Stimulated activated CD4-positive, alpha-beta T cell treated with anti-CD3 and anti-CD28 coated beads, Interleukin-1b, Interleukin-23, amount 100 ng/mL, for 48 hours (primary cell): ENCODE measurements at places on chromosomes 5 and 9.

DNA sequence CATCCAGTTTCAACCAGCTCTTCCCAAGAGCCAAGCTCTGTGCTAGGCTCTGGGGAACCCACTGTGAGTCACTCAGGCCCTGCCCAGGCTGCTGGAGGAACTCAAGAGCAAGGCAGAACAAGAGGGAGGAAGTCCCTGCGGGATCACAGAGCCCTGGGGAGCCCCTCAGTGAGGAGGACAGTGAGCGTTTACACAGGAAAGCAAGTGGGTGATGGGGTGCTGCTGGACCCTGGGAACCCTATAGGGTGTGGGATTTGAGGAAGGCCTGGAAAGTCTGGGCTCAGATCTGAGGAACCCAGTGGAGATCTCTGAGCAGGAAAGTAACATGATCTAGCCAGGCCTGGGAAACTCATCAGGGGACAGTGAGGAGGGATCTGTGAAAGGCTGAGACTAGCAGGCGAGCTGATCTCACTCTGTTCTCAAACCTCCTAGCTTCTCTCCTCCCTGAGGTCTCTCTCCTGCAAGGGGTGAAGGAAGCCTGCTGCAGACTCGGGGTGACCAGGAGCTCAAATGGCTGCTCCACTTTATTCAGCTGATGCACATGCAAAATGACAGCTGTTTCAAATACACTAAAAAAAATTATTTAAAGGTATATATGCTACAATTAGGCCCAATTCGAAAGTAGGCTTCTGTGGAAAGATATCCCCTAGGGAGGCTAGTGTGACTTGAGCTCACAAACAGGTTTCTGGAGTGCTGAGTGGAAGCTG lies 70.0 kb downstream of the SHB start:
- no peak for DNase-seq

GRCh38 chr9:133932181-133932580 lies 59.9 kb downstream of the VAV2 start:
- no peak for DNase-seq

GRCh38 chr9:8251566-8251965 lies 452.0 kb upstream of the DMAC1 start:
- DNase-seq, result no peak

GRCh38 chr9:100926366-100926765 lies 102.2 kb upstream of the PLPPR1 start:
- DNase-seq, result no peak

- peak; percentile 31 for DNase-seq
Measured at GRCh38 chr9:124218438-124218982, 39.2 kb upstream of the NEK6 start.

DNA sequence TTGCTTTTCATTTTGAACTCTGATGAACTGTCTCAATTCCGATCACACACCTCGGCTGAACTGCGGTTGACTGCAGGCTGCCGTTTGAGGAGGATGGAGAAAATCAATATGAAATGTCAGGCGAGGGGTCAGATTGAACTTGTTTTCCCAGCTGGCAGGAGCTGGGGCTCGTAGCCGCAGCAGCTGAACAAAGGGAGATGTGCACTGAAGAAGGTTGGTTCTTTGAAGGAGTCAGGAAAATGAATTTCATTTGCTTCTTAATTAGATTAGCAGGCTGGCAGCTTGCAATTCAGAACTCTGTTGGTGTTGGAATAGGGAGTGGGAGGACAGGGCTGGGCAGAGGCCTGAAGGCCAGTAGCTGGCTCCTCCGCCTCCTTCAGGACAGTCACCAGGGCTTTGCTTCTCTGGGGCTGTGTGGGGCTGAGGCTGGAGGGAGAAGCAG lies 117.4 kb upstream of the GPR151 start:
- no peak for DNase-seq

DNA sequence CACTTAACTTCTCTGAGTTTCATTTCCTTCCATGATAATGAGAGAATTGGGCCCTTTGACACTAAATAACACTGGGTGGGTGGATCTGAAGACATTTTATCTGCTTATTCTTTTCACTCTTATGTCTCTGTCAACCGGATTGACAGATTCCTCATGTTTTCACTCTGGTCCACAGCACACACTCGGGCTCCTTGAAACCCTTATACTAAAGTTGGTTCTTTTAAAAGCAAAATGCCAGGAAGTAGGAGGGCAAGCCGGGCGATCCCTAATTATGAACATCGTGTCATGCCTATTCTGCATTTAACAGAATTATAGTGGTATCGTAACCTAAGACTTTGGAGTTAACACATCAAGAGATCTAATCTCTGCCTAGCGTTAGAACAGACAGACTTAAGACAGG lies 28.2 kb upstream of the CREBRF start:
- DNase-seq, result no peak

GRCh38 chr5:91998774-91999173 lies 615.7 kb upstream of the ARRDC3 start:
- no peak for DNase-seq

DNA sequence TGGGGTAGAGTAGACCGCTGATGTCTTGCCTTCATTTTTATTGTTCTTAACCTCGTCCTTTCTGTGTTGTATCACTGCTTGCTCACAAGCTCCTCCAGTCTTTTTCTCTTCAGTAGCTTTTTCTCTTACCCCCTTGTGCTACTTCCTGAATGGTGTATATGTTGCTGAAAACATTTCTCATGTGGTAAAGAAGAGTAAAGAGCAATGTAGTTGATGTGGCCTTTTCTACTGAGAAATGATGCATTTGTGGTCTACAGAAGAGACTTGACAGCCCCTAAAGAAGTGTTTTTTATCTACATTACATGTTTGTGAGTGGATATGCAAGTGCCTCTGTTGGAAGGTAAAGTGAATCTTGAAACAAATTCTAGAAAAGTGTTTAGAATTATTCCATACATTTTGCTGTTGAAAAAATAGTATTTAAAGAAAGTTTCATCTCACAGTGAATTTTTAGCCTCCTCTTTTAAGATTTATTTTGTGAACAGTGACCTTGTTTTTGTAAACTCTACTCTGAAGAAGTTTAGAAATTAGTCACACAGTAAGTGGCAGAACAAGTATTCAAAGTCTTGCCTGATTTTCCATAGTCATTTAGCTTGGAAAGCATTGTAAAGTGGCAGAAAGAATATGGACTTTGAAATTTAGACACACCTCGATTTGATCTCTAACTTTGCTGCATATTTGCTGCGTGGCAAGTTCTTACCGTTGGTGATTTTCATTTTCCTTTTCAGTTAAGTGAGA lies 17.4 kb downstream of the CDC42SE2 start:
- DNase-seq, result no peak

DNA sequence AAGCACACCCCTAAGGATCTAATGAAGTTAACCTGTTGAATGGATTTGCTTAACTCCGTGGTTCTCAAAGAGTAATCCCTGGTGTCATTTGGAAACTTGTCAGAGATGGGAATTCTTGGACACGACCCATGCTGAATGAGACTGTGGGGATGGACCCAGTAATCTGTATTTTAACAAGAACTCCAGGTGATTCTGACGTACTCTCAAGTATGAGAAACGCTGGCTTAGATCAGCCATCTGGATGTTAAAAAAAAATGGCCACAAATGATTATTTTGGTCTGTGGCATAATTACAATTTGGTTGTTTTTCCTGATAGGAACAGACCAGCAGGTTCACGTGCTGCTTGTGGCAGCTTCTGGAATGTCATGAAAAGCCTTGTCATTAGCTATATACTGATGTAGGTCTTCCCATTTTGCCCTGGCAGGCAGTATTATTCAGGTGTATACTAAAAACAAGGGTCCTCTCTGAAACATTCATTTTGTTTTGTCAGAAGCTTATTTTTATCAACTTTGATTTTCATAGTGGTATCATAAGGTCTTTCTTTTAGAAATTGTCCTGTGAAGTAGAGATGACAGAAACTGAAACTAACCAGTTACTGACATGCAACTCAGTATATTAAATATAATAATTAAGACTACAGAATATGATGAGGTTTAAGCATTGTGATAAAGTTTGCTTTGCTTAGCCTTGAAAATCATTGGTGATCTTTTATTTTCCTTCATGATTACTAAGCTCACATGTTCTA lies 15.4 kb downstream of the CPEB4 start:
- DNase-seq, result no peak

GRCh38 chr5:116428966-116429365 lies 145.7 kb downstream of the SEMA6A start:
- no peak for DNase-seq

- DNase-seq, result no peak
Measured at GRCh38 chr5:59209758-59210359, 627.0 kb downstream of the RAB3C start.

GRCh38 chr5:55691265-55692105 lies 20.6 kb downstream of the SLC38A9 start:
- DNase-seq, result no peak

- DNase-seq, result no peak
Measured at GRCh38 chr5:73028991-73029595, 73.3 kb downstream of the FCHO2 start.

DNA sequence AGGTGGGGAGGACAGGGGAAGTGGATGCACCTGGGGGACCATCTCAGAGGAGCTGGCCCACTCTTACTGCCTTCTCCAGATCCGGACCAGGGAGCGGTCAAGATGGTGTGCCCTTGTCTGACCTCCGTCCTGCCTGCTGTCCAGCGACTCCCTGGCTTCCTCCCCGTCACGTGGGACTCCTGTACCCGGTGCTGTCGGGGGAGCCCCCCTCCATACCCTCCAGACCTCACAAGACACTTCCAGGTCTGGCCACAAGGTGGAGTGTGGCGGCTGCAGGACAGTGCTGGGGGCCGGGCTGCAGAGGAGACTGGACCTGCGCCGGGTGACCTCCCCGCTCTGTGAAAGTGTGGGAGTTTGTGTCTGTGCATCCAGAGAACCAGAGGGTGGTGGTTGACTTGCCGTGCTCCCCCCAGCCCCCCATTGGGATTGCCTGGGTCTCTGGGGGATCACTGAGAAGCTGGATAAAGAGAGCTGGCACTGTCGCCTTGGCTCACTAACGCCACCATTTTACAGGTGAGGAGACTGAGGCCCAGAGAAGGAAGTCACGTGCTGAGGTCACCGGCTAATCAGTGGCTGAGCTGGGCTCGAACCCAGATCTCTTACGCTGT lies 1.9 kb upstream of the CRB2 start:
- DNase-seq, result peak; percentile 54

GRCh38 chr5:133938039-133938821 lies 30.2 kb downstream of the C5orf15 start:
- no peak for DNase-seq

GRCh38 chr9:78904686-78905085 lies 607.8 kb downstream of the PSAT1 start:
- DNase-seq, result no peak

DNA sequence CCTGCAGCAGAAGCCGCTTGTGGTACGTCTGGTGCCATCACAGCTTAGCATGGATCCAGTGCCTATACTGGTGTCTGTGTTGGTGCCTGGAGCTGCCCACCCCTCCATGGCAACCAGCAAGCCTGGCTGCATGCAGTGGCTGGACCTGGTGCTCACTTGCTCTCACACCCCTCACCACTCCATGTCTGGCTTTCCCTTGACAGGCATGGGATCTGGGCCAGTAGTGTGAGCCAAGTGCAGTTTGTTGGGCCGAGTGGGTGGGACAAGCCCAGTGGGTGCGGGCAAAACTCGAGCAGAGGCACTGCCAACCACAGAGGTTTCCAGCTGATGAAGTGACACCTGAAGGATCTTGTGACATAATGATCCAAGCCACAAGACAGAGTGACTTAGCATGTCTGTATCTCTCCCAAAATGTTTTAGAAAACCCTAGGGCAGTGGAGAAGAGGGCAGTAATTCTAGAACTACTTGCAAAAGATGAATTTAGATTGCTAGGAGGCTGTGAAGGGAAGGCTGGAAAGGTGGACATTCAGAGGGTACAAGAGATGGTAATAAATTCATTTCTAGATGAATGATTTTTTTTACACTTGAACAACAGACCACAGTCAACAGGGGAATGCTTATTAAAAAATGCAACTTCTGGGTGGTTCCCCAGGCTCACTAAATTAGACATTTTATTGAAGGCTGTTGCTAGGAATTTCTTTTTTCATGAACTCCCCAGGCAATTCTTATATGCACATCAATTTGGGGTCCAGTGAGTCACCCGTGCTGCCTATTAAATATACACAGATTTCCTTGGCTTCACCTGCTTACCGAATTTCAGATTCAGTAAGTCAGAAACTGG lies 660.3 kb downstream of the TLR4 start:
- DNase-seq, result no peak

- DNase-seq, result no peak
Measured at GRCh38 chr5:142789206-142789605, 19.0 kb downstream of the ARHGAP26 start.

DNA sequence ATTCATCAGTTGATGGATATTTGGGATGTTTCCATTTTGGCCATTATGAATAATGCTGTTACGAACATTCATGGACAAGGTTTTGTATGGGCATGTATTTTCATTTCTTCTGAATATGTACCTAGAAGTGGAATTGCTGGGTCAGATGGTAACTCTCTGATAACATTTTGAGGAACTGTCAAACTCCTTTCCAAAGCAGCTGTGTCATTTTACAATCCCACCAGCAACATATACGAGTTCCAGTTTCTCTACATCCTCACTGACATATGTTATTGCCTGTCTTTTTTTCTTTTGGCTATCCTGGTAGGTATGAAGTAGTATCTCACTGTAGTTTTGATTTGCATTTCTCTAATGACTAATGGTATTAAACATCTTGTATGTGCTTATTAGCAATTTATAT lies 86.7 kb downstream of the PRKACG start:
- DNase-seq, result no peak

- no peak for DNase-seq
Measured at GRCh38 chr5:78334811-78335210, 25.6 kb upstream of the SCAMP1 start.

GRCh38 chr9:12993466-12993865 lies 218.6 kb downstream of the LURAP1L start:
- no peak for DNase-seq

GRCh38 chr9:90970608-90971007 lies 169.0 kb downstream of the SYK start:
- no peak for DNase-seq

- no peak for DNase-seq
Measured at GRCh38 chr5:37638897-37639296, 200.9 kb downstream of the GDNF start.

DNA sequence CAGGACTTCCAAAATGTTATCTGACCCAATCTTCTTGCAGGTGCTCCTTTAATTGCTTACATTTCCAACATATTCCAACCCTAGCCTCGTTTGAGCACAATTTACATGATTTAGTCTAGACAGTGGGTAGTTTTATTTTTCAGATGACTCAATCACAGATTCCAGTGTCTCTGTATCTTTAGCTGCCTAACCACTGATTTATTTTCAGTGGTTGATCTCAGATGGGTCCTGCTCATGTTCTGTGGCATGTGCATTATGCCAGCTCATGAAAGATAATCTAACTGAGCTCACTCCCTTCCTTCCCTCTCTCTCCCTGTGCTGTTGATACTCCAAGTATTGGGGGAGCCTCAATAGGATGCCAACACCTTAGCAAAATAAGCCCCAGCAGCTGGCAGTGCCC lies 106.1 kb upstream of the ICE1 start:
- DNase-seq, result no peak
